ENCODE measurements at places on chromosomes 4 and X.
A peak's percentile ranks its signal among the peaks of the same experiment; 100 is the strongest.

- DNase-seq = no peak
Observed at GRCh38 chr4:68569466-68570121, 6.5 kb downstream of the UGT2B17 start.

DNA sequence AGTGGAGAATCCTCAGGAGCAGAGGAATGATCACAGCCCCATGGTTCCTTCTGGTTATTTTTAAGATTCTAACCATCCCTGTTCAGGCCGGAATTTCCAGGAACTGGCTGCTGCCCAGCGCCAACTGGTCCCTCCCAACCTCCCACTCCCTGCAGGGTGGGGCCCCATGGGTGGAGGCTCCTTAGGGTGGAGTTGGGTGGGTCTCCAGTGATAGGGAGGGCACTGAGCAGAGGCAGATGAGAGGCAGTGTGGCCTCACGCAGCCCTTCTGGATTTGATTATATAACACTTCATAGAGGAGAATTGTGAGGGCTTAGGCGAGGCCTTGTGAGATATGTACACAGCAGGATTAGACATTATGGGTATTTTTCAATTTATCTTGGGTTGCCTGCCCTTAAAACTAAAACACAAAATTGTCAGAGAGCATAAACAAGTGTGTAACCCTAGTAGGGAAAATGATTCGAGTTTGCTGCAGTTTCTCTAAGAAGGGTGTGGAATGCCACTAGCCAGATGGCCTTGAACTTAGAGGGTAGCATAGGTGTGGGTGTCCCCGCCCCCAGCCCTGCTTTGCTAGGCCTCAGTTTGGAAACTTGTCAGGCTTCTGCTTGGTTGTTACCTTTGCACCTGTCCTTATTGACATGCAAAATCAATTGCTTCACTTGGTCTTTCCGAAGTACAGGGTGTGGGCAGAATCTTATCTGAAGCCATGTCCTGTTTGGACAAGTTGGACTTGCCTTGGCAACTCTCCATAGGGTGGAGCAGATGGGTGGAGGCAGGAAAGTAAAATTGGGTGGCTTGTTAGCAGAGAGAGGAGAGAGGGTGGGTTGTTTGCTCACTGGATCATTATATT, 9.4 kb downstream of the KLF3 start:
- DNase-seq = peak; percentile 58

DNA sequence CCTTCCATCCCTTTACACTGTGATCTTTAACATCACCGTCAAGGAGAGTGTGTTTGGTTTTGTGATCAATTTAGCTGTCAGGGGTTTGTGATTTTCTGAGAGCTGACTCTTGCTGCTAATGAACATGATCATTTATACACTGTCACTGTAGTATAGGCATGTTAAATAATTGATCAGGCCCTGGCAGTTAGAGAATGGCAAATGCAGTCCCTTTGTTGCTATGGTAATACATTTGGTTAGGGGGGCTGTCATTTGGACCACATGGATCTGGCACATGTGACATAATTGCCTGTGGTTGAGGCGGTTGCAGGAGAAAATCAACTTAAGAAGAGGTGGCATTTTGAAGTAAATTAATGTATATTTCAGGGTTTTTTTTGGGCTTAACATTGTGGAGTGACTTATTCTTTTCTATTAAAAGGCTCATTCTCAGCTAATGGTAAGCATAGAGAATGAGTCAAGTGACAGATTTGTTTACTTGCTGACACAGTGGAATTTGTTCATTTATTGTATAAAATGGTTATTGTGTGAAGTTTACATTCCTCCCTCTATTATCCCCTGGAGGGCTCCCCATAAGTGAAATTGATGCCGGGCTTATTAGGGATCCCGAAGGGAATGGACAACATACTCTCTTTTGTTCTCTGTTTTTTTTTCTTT, 114.0 kb downstream of the FHIP1A start:
- DNase-seq = no peak

DNA sequence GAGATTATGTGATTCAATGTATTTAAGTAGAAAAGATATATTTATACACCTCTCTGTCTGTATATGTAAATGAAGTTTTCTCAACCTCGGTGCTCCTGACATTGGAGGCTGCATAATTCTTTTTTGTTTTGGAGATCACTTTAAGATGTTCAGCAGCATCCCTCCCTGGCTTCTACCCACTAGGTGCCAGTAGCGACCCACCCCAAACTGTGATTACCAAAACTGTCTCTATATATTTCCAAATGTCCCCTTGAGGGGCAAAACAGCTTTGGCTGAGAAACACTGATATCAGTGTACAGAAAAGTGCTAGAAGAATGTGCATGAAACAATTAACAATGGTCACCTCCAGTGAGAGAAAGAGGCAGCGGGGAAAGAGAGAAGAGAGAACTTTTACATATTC, 51.2 kb downstream of the DCX start:
- DNase-seq = no peak

DNA sequence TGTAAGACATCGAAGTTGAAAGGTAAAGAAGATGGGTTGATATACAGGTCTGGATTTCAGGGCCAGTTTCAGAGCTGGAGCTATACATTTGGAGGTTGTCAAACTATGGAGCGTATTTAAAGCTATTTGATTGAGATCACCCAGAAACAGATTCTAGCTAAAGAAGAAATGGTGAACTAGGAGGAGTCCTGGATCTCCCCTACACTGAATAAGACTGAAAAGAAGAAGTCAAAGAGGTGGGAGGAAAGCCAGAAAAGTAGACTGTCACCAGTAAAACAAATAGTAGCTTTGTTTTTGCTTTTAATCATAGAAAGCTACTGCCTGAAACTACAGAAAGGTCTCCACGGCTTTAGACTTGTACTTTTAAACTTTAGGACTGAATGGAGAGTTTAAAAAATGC, 5.0 kb upstream of the NDP start:
- no peak for DNase-seq

GRCh38 chrX:132040066-132040465, 17.0 kb downstream of the STK26 start:
- no peak for DNase-seq

GRCh38 chr4:73653695-73654106, 33.5 kb upstream of the RASSF6 start:
- peak; percentile 67 for DNase-seq

DNA sequence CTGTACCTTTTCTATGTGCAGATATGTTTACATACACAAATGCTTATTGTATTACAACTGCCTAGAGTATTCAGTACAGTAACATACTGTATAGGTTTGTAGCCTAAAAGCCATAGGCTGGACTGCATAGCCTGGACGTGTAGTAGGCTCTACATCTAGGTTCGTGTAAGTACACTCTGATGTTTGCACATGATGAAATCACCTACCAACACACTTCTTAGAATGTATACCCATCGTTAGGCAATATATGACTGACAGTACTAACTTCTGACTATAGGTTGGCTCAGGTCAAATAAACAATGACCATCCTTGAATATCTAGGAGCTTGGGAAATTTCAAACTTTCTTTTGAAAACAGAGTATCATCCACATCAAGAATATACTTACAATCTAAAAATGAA, 139.0 kb downstream of the CORIN start:
- no peak for DNase-seq

GRCh38 chr4:78527103-78527502, 24.5 kb upstream of the ANXA3 start:
- no peak for DNase-seq

DNA sequence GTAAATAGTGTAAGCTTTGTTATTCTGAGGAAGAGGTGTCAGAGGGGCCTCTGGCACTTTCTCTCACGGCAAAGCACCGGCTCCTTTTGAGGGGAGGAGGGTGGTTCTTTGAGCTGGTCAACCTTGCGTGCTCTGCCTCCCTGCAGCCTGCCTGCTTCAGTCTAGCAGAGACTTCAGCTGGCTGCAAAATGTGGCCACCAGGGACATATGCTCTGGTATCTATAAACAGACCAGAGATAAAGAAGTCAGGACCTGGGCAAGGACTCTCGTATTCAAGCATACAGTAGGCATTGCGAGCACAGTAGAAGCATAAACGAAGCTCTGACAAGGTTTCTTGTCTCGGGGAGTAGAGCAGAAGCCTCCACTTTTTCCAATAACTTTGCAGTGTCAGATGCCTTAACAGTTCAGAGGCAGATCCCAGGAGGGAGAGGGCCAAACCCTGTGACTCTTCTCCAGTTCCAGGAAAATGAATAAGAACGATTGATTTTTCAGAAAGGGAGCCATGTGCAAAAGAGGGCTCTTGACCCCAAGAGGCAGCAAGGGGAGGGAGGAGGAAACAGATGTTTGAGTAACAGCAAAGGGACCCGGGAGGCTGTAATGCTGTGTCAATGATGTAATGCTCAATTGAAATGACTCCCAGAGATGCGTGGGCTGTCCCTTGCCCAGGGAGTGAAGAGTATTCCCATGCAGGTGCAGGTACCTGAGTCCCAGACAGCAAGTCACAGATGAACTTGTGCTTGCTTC, 57.9 kb upstream of the TEX13D start:
- no peak for DNase-seq

DNA sequence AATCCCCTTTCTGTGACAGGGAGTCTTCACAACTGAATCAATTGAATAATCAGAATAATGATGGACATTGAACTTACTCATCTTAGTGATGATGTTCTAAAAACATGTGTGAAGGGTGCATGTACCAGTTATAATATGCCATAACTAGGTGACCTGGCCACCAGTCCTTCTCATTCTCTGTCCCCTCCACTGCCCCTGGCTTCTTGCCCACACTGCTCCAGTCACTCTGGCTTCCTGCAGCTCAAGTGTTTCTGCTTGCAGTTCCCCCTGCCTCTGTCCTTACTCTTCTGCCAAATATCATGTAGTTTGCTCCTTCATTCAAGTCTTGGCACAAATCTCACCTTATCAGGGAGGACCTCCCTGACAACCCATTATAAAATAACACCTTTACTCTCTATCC, 168.1 kb upstream of the SLC7A11 start:
- no peak for DNase-seq

DNA sequence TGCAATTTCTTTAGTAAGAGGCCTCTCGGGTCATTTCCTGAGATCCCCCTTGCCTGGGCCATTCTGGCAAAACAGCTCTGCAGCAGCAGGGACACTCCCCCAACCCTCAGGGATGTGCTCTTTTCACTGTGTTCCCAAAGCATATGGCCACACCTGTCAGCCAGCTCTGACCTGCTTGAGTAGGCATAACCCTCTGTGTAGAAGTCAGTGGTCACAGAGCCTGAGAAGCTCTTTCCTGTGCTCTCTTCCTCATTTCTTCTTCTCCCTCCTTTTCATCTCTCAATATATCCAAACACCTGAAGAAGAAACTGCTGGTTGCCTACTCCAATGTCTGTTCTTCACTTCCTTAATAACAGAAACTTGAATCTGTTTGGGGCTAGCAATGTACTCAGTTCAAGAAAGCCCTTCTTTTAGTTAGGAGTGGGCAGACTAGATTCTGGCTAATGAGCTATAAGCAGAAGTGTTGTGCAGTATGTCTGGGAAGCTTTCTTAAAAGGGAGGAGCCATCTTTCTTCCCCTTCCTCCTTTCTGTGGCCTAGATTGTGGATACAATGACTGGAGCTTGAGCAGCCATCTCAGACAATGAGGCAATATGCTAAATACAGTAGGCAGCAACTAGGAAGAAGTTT, 73.3 kb downstream of the PRPS1 start:
- DNase-seq = no peak

DNA sequence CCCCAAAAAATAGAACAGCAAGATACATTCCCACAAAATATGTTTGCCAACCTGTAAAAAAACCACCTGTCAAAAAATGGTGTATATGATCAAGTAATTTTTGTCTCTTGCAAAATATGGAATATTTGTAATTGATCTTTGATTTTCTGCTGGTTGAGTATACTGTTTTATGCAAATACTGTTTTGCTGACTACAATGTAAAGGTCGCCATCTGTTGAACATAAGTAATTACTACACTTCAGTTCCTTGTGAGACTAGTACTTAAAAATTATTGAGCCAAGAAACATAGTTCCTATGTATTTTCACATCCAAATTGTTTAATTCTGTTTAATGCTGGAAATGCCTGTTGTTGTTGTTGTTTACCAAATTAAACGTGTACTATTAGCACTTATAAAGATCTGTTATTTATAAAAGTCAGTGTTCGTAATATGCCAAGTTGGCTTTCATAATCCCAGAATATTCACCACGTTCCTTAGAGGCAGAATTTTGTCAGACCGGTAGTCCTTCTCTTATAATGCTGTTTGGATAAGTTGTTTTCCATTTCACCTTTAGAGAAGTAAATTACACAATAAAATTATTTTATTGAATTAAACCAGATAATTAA, 144.2 kb downstream of the PDLIM5 start:
- DNase-seq = peak; percentile 56

DNA sequence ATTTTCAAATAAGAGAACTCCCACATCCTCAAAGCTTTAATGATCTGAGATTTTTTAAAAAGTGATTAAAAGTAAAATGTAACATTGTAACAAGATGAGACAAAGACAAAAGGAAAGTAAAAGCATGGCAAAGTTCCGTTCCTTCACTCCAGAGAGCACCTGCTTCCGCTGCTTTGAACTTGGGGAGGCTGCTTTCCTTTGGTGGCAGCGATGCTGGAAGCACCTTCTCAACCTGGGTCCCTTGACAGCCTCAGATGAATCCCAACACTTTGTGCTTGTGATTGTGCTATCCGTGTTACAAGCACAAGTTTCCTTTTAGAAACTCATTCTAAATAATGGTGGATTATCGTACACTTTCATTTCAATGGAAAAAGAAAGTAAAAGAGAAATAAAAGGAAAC, 59.7 kb downstream of the HADH start:
- DNase-seq = no peak

DNA sequence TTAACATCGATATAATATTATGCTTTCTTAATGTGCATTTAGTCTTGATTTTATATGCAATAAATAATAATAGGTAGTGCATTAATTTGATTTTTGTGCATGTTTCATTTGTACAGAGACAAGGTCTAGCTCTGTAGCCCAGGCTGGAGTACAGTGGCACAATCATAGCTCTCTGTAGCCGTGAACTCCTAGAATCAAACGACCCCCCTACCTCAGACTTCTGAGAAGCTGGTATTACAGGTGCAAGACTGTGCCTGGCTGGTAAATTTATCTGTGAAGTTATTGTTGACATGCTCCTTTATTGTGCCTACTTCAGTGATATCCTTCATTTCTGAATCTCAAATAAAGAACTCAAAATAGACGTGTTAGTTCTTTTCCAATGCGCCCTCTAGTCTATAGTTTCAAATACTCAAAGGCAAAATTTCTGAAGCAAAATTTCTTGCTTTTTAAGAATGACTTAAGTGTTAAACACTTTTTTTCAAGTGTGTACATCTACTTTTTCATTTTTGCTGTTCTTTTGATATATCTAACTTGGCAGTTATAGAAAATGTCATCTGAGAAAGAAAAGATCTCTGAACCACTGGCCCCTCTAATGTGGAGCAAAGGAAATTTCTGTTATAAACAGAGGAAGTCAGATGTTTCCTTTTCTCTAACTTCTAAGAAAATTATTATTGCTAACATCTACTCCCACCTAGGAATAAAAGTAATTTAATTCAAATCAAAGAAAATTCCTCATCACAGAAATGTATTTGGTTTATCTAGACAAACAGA, 28.3 kb upstream of the GUCY1A1 start:
- DNase-seq = no peak

DNA sequence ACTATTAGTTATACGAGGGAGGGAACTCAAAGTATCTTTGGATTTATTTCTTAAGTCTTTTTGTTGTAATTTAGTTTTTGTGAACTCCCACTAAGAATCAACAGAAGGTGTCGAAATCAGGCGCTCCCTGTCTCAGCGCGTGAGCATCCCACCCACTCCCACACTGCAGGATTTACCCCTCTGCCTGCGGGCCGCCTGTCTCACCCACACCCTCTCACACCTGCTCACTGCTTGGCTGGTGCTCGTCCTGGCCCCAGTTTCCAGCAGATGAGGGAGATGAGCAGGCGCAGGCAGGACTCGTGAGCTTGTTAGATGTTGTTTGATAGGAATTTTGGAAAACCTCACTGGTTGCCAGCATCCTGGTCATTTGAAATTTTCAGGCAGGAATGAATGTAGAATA, 20.8 kb upstream of the HGFAC start:
- no peak for DNase-seq

- DNase-seq = no peak
Observed at GRCh38 chr4:7004331-7004730, 38.8 kb upstream of the TADA2B start.

Measured in AG08395 (cell line).